ENCODE measurements at places on chromosomes 5 and 9.

DNA sequence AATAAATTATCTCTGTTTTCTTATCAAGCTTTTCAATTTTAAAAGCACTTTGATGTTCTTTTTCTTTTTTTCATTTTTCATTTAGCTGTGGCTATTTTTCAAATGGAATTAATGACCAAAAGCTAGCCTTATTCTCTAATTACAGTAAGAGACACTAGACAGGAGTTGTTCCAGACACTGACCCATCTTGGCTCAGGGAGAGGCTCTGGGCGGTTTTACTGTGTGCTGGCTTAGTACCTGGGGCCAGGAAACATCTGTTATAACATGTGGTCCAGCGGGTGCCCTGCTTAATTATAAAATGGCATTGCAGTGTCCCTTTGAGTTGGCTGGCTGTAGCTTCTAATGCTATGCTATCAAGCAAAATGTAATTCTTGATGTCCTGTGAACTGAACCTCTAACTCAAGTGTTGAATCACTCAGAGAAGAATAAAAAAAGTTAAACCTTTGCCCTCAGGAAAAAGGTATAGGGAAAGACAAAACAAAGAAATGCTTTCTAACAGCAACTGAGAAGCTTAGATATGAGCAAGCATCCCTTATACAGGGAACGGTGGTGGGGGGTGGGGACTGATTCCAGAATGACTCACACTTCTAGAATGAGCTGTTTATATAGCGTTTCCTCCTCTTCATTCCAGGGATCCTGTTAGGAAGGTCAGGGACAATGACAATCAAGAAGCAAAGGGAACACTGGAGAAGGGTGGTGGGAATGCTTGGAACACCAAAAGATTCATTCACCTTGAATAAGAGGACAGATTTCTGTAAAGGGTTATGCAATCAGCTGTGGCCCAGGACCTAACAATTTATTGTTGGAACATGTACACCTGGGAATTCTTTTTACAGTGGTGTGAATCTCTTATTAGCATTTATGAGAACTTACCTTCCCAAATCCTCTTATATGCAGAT is 58.7 kb upstream of the NFIB start:
- no peak for DNase-seq

- no peak for DNase-seq
These were observed 42.7 kb upstream of the SPINK14 start for GRCh38 chr5:148125641-148126040.

DNA sequence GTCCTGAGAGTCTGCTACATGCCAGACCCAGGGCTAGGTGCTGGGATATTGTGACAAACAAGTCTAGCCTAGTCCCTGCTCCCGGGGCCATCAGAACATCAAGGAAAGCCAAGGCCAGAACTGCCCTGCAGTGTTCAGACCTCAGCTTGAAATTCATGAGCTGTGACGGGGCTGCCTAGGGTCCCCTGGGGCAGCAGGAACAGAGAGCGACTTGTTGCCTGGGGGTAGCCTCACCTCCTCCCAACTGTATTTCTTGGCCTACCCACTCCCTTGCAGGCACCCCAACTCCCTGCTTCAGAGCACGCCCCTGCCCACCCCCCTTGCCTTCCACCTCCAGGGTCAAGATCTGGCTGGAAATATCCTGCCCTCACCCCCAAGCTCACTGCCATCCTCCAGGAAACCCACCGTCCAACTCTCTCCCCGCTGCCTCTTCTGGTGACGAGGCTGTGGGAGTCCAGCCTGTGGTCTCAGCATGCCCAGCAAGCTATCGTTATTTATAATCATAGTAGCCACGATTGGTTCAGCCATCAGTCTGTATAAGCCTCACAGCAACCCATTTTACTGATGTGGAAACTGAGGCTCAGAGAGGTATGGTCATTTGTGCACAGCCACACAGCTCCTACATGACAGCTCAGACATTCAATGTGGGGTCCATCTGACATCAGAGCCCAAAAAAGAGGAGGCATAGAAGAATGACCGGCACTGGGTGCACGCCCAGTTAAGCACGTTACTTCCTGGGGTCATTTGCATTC is 10.7 kb downstream of the DNM1 start:
- no peak for DNase-seq

- no peak for DNase-seq
These were observed 600.7 kb upstream of the SGCD start for GRCh38 chr5:155726267-155726666.

GRCh38 chr9:12775679-12776512 is 1.1 kb downstream of the LURAP1L start:
- no peak for DNase-seq

GRCh38 chr5:150278046-150278730 is 11.4 kb downstream of the CAMK2A start:
- DNase-seq: no peak

DNA sequence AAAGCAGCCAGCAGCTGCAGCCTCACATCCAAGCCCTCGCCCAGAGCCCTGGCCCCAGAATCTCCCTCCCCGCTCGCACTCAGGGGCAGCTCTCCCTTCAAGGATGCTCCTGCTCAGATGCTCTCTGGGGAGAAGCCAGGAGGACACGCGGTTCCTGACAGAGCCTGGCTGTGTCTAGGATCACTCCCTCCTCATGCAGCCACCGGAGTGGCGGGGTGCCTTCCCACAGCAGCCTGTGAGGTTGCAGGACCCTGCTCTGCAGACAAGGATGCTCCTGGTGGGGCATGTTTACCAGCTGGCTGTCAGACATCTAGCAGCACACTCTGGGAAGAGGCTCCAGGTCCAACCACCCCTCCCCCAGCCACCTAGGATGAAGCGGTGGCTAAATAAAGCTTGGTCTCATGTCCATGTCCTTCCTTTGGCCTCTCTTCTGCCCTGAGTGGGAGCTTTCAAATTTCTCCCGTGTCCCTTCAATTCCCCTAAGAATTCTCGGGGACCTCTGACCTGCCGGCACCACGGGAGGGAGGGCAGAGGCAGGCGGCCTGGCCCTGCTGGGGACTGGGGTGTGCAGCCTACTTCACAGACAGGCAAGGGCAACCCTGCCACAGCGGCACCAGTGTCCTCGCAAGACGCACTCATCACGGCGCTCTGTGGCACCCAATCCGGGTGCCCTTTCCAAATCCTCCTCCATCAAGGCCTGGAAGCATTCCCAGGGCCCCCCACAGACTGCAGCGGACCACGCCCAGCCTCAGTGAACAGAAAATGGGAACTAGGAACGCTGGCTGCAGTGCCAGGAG is 88.3 kb upstream of the SARDH start:
- DNase-seq: no peak

DNA sequence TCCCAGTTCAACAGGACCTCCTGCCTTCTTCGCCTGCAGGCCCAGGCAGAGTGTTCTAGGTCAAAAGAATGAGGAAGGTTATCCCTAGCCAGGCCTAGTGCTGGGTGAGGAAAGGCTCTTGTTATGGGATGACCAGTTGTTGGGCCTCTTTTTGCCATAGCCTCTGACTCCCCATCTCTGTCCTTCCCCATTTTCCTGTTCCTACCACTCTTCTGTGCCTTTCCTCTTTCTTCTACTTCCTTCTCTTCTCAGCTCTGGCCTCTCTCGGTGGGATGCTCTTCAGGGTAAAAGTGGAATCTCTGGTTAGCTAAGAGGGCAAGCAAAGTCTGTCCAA is 1.2 kb upstream of the PCDH1 start:
- no peak for DNase-seq

GRCh38 chr5:137220523-137220927 is 278.6 kb downstream of the SPOCK1 start:
- no peak for DNase-seq

DNA sequence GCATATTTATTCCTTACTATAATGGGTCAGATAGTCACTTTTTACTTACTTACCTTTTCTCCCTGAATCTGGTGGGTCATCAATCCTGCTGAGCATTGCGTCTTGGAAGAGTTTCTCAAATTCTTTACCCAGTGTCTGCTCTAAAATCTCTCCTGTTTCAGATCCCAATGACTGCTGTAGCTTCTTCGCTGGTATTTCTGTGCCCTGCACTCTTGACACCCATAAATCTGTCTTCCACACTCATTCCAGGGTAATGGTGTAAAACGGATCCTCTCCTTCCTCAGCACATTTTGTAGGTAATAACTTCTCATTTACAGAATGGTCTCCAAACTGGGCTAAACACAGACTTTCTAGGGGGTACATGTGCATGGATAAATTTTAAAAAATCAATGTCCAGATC is 407.4 kb downstream of the DMAC1 start:
- no peak for DNase-seq

All from CD4-positive, alpha-beta T cell treated with Interleukin-12 subunit alpha and Interleukin-12 subunit beta, for 1 hour (primary cell).